ENCODE measurements at places on chromosomes 5 and 9. TPM values are rescaled to one million over a fixed set of nuclear protein-coding genes. Genes with fewer than 3 reads are reported as not detected.

GRCh38 chr5:76863001-76863400 lies 13.2 kb downstream of the S100Z start:
- DNase-seq, result no peak

- no peak for DNase-seq
These were observed 41.3 kb downstream of the TMEM174 start for GRCh38 chr5:73214306-73214705.

GRCh38 chr9:79257790-79258351 lies 313.9 kb upstream of the TLE4 start:
- no peak for DNase-seq

Gene PCDHGA10
- total RNA-seq, result 12.2 TPM

DNA sequence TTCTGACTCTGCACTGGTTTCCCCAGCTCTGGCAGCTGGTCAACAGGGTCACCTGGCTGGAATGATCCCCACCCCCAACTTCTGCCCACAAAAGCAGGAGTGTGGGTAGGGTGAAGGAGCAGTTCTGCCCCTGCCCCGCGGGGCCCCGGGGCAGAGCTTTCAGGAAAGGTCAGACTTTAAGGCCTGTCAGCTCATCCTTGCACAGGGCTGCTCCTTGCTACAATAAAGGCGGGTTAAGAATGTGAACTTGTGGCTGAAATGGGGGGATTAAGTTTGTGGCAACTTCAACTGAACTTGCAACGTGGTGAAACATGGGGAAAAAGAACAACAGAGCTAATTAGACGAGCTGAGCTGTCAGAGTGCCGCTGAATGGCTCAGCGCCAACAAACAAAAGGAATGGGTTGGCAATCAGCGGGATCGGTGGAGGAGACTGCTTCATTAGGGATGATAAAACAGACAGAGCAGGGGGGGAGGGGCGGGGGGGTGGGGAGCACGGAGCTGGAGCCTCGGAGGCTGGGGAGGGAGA lies 50.8 kb downstream of the CRB2 start:
- DNase-seq, result peak; percentile 28

- DNase-seq, result peak; percentile 20
These were observed 92.5 kb downstream of the SNX24 start for GRCh38 chr5:122937914-122938313.

Gene SRP19
- total RNA-seq, result 84.6 TPM

Gene MLANA
- total RNA-seq, result not detected

DNA sequence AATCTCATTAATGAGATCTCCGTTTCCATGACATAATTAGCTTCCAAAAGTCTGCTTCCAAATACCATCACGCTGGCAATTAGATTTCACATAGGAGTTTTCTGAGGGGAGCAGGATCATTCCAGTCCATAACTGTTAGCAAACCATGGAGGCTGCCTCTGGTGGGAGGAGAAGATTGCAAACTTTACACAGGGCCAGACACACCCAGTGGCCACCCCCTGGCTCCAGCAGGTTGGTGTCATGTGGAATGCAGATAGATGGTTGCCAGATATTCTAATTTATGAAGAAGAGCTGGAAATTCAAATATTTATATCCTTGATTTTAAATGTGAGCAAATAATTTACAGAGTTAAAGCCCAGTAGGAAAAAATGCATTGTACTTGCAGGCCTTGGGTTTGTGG lies 164.2 kb downstream of the ICE1 start:
- DNase-seq, result no peak

- DNase-seq, result no peak
These were observed 124.4 kb upstream of the ABCA1 start for GRCh38 chr9:105052346-105052745.

DNA sequence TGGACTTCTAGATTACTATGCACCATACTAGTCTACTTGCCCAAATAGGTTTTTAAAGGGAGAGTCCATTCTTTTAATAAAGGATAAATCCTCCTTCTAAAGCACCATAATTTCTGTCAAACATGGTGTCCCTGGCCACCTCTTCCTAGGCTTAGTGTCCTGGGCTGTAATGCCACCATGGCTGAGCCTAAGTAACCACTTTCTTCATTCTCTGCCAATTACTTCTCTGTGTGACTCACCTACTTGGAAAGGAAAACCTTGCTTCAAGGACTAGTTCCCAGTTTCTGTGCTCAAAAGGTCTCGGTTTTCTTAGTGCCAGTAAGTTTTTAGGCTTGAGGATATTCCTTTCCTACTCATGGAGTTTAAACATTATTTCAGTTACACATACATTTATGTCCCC lies 273.4 kb downstream of the DENND1A start:
- DNase-seq, result no peak

Gene HAND1
- total RNA-seq, result not detected

GRCh38 chr5:135843571-135844337 lies 9.3 kb downstream of the SLC25A48 start:
- no peak for DNase-seq

Measured in fibroblast of villous mesenchyme (primary cell).